ENCODE measurements at places on chromosomes 16 and 17. TPM values are rescaled to one million over a fixed set of nuclear protein-coding genes. Genes with fewer than 3 reads are reported as not detected.

GRCh38 chr17:63753215-63753614 is 11.6 kb upstream of the STRADA start:
- H3K4me1 ChIP-seq, result no peaks in the 10 kb centered on the region
- no peak overlapping the region for H3K4me3 ChIP-seq
- no peak overlapping the region for H3K27ac ChIP-seq

- no peak overlapping the region for H3K4me3 ChIP-seq
- peaks cover 12% of the 10 kb centered on the region for H3K4me1 ChIP-seq
- no peak for DNase-seq
- no peaks in the 10 kb centered on the region for H3K27me3 ChIP-seq
- H3K27ac ChIP-seq, result peak overlapping the region; percentile 19
Observed at GRCh38 chr16:67668495-67669157, 2.0 kb downstream of the C16orf86 start.

GRCh38 chr16:14249291-14250032 is 178.3 kb downstream of the MRTFB start:
- H3K36me3 ChIP-seq, result peaks cover 8% of the 10 kb centered on the region
- H3K4me3 ChIP-seq, result no peak overlapping the region
- no peaks in the 10 kb centered on the region for H3K4me1 ChIP-seq

DNA sequence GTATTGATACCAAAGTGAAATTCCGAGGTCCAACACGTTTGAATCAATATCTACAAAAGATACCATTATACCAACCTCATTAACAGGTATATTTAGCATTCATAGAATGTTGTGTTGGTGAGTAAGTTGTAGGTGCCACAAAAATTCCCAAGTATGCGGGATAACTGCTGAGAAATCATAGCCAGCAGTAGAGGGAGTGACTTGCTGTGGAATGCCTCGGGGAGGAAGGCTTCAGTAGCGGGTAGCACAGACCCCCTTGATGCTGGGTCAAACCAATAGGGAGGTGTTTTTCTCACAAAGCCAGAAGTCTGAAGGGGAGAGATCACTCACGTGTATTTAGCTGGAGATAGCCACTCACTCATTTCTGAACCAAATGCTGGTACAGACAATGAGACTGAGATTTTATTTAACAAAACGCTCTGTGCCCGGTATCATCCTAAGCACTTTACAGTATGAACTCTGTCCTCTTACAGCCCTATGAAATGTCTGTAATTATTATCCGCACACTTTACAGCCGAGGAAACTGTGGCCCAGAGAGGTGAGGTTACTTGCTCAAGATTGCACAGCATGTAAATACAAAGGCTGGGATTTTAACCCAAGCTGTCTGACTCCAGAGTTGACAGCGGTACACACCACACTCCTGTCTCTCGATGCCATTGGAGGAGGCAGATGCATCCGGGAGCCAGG is 23.1 kb downstream of the HSBP1 start:
- H3K36me3 ChIP-seq, result no peaks in the 10 kb centered on the region
- no peaks in the 10 kb centered on the region for H3K27me3 ChIP-seq
- no peak overlapping the region for H3K4me3 ChIP-seq
- no peak for DNase-seq
- H3K4me1 ChIP-seq, result no peaks in the 10 kb centered on the region
- H3K27ac ChIP-seq, result no peak overlapping the region

DNA sequence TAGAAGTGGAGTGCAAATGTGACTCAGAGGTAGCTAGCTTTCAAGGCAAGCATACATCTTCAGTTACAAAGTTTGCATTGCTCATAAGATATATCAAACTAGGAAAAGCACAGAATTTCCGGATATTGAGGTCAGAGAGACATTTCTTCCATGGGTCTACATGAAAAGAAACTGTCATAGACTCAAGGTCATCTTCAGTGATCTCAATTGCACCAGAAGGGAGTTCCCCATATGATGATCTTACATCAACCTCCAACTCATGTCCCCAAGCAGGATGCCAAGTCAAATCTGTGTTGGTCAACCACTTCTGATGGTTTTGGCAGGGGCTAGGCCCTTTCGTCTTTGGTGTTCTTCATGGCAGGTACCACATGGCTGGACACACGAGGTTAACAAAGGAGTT is 459.9 kb upstream of the MAF start:
- H3K36me3 ChIP-seq, result no peaks in the 10 kb centered on the region
- H3K27ac ChIP-seq, result no peak overlapping the region
- DNase-seq, result no peak
- no peaks in the 10 kb centered on the region for H3K4me1 ChIP-seq
- H3K4me3 ChIP-seq, result no peak overlapping the region

- no peak for DNase-seq
- no peaks in the 10 kb centered on the region for H3K36me3 ChIP-seq
- H3K27ac ChIP-seq, result no peak overlapping the region
- H3K4me1 ChIP-seq, result no peaks in the 10 kb centered on the region
- H3K4me3 ChIP-seq, result no peak overlapping the region
Observed at GRCh38 chr16:54508351-54508750, 221.8 kb upstream of the IRX3 start.

- peaks cover 22% of the 10 kb centered on the region for H3K4me1 ChIP-seq
- peak overlapping the region; percentile 86 for H3K27ac ChIP-seq
- H3K27me3 ChIP-seq, result no peaks in the 10 kb centered on the region
Observed at GRCh38 chr17:67379251-67379630, 2.2 kb downstream of the PITPNC1 start.

DNA sequence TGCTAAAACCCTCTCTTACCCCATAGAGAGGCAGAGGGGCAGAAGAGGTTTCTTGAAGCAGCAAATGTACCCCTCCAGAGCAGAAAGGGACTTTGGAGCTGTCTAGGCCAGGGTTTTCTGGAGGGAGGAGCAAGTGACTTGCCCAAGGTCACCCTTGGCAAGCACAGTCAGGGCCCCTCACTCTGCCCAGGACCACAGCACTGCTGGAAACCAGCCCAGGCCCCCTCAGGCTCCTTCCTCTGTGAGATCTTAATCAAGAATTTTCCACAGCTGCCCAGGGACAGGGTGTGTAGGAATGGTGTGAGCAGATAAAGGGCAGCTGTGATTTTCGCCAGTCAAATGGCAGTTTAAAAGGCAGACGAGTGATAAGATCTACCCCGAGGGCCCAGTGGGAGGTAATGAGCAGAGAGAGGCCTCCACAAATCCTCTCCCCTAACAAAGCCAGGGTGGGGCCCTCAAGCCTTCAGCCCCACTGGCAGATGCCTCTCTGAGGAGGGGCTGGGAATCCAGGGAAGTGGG is 3.9 kb upstream of the SLC12A3 start:
- H3K27ac ChIP-seq, result peak overlapping the region; percentile 57
- H3K27me3 ChIP-seq, result no peaks in the 10 kb centered on the region
- DNase-seq, result no peak
- no peaks in the 10 kb centered on the region for H3K36me3 ChIP-seq
- H3K4me1 ChIP-seq, result peaks cover 48% of the 10 kb centered on the region

DNA sequence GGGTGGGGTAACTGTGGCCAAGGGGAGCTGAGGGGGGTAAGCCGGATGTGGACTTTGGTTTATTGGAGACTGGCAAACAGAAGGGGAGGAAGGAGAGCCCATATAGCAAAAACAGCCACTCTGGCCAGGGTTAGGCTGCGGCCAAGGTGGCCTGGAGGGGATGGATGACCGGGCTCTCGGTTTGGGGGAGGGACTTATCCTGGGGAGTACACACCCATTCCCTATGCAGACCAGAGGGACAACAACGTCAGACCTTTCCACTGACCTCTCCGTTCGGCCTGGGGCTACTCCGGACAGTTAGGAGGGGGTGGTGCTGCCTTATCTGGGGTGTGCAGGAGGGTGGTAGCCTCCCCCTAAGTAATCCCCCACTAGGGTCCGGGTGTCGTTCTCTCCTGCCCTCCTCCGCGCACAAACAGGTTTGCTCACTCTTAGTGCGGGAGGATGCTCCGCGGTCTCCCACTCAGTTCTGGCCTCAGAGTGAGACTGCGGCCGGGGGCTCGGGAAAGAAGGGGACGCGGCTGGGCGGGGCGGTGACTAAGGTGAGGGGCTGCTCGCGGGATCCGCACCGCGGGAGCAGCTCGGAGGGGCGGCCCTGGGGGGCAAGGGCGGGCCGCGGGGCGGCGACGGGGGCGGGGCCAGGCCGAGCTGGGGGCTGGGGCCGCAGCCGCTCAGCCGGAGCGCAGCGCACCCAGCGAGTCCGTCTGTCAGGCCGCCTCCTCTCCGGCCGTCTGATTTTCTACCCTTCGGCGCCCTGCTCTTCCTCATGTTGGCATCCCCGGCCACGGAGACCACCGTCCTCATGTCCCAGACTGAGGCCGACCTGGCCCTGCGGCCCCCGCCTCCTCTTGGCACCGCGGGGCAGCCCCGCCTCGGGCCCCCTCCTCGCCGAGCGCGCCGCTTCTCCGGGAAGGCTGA is at the start of gene WNK4:
Gene WNK4, plus strand, starts transcription at position 675 of the 915 bp plus-strand sequence. Its CDS starts 89 bp downstream, at position 764.
- peaks cover 13% of the 10 kb centered on the region for H3K4me1 ChIP-seq
- DNase-seq, result no peak
- H3K36me3 ChIP-seq, result peaks cover 3% of the 10 kb centered on the region
- H3K4me3 ChIP-seq, result no peak within 1 kb of the TSS
- H3K27ac ChIP-seq, result no peak within 1 kb of the TSS

Gene HBA2
- total RNA-seq, result not detected

Gene SULT1A2
- 0.65 TPM for total RNA-seq

Gene GCSH
- total RNA-seq, result 1.5 TPM

DNA sequence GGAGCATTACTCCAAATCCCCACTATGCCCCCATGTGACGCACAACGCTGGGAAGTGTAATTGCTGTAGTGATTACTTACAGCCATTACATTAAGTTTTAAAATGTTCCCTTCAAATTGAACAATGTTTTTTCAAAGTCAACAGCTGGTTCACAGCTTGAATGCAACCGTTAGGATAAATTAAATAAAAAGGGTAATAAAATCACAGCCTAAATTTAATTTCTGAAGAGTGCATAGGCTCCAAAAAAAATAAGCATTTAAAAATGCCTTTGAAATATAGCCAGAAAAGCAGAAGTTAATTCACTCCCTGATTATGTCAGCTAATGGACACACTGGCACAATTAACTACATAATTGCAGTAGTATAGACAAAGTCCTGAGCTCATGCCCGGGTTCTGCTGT is 50.5 kb upstream of the KDM8 start:
- H3K4me3 ChIP-seq, result no peak overlapping the region
- DNase-seq, result no peak
- no peak overlapping the region for H3K27ac ChIP-seq
- H3K27me3 ChIP-seq, result no peaks in the 10 kb centered on the region
- H3K4me1 ChIP-seq, result no peaks in the 10 kb centered on the region

- no peak for DNase-seq
- H3K27me3 ChIP-seq, result no peaks in the 10 kb centered on the region
- no peak overlapping the region for H3K27ac ChIP-seq
- no peak overlapping the region for H3K4me3 ChIP-seq
- H3K36me3 ChIP-seq, result no peaks in the 10 kb centered on the region
Observed at GRCh38 chr16:8295513-8296237, 294.6 kb downstream of the TMEM114 start.

DNA sequence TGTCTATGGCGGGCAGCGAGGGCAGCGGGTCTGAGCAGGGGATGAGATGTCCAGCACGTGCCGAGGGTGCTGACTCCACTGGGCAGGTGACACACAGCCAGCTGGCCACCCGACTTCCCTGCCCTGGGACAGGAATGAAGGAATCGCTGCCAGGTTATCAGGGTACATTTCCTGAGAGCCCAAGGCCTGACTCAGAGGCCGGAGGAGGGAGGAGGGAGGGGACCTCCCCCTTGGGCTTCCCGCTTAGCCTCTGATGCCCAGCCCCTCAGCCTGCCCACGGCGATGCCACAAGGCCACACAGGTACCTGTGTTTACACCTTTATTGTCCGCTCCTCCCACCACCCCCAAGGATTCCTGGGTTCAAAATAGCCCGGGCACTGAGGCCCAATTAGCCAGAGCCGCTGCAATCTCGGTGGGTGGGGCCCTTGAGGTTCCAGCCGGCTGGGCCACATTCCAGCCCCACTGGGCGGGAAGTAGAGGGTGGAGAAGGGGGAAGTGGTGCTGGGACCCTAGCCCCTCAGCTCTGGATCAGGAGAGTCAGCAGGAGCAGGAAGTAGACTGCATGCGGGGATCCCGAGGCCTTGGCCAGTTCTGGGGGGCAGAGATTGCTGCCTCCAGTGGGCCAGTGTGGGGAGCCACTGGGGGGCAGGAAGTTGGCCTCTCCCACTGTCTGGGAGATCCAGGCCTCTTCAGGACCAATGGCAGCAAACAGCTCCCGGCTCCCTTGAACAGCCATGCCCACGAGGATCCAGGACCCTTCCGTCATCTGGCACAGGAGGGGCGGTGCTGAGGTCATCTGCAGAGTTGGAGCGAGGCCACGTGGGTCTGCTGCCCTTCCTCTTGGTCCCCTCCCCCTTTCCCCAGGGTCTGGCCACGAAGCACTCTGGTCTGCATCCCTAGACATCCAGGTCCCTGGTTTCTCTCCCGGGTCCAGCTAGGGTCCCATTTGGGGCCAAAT is 3.4 kb upstream of the PRSS8 start:
- H3K36me3 ChIP-seq, result no peaks in the 10 kb centered on the region
- H3K4me1 ChIP-seq, result peaks cover 6% of the 10 kb centered on the region
- H3K4me3 ChIP-seq, result no peak overlapping the region

DNA sequence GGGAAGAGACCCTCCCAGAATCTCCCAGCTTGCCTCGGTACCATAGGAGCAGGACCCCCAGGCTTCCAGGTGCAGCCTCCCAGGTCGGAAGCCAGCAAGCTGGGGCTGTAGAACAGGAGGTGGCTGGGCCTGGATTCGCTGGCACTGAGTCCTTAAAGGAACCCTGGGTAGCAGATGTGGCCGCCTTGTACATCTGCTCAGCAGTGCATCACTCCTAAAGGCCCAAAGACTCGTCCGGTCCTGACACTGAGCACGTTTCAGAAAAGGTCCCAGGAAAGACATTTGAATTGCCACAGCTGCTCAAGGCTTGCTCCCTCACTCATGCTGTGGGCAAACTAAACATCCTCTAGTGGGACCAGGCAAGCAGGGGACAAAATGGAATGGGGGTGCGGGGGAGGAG is 172.8 kb downstream of the RAB11FIP4 start:
- H3K27ac ChIP-seq, result no peak overlapping the region
- no peak overlapping the region for H3K4me3 ChIP-seq
- H3K36me3 ChIP-seq, result no peaks in the 10 kb centered on the region
- DNase-seq, result no peak
- H3K27me3 ChIP-seq, result no peaks in the 10 kb centered on the region

- H3K4me1 ChIP-seq, result peaks cover 32% of the 10 kb centered on the region
- H3K27me3 ChIP-seq, result no peaks in the 10 kb centered on the region
- H3K36me3 ChIP-seq, result no peaks in the 10 kb centered on the region
- peak overlapping the region; percentile 40 for H3K27ac ChIP-seq
- DNase-seq, result no peak
Observed at GRCh38 chr17:68437979-68438822, 19.1 kb downstream of the WIPI1 start.

GRCh38 chr16:8673611-8674412 is 605 bp upstream of the ABAT start:
- H3K4me3 ChIP-seq, result peak overlapping the region; percentile 57
- H3K36me3 ChIP-seq, result no peaks in the 10 kb centered on the region
- H3K27me3 ChIP-seq, result no peaks in the 10 kb centered on the region
- no peak for DNase-seq
- H3K4me1 ChIP-seq, result peaks cover 9% of the 10 kb centered on the region

- no peaks in the 10 kb centered on the region for H3K27me3 ChIP-seq
- H3K4me1 ChIP-seq, result peaks cover 7% of the 10 kb centered on the region
- no peak overlapping the region for H3K27ac ChIP-seq
Observed at GRCh38 chr17:78986649-78987328, 7.1 kb upstream of the LGALS3BP start.
